Activated CD4-positive, alpha-beta T cell treated with anti-CD3 and anti-CD28 coated beads, Interleukin-2, Interleukin-4, amounts not matched to agents 100 ng/mL and 50 ng/mL, durations not matched to agents 16 hours and 8 hours (primary cell): ENCODE measurements at places on chromosomes 5 and 9.

DNA sequence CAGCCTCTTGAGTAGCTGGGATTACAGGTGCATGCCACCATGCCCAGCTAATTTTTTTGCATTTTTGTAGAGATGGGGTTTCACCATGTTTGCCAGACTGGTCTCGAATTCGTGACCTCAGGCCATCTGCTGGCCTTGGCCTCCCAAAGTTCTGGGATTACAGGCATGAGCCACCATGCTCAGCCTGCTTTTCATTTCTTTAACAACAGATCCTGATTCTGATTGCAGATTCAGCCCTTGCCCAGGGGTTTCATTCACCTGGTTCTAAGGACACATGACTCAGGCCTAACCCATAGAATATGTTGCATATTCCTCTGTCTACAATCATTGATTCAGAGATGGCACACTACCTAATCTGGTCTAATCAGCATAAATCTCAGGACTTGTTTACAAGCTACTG is 56.1 kb upstream of the CCDC112 start:
- no peak for DNase-seq

DNA sequence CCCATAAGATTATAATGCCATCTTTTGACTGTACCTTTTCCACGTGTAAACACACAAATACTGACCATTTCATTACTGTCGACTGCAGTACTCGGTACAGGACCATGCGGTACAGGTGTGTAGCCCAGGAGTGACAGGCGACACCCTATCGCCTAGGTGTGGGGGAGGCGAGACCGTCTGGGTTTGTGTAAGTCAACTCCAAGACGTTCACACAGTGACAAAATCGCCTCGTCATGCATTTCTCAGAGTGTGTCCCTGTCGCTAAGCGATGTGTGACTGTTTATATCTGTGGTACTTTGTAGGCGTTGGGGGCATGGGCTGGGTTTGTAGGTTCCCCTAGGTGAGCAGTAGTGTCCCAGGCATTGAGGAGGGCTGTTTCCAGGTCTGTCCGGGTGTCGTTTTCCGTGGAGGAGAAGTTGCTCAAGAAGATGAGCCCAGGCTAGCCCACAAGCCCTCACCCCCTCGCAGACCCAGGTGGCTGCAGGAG is 20.3 kb downstream of the NEK6 start:
- no peak for DNase-seq

GRCh38 chr9:112242147-112242804 is 67.2 kb upstream of the SUSD1 start:
- DNase-seq, result no peak

DNA sequence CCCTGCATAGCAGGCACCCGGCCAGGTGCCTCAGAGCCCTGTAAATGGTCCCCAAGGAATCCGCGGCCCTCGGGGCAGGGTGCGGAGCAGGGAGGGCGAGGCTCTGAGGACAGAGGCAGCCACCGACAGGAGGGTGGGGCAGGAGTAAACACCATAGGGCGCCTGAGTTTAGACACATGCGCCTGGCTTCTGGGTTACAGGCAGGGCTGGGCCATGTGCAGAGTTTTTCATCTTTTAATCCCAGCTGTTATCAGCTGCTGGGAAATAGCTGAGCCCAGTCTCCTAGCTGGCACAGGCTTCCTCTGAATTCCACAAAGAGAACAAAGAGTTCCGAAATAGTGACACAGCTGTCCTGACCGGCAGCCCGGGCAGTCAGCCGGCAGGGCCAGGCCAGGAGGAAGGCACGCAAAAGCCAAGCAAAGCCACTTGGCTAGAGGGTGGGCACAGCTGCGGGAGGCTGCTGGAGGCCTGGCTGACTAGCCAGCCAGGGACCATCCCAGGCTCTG is 98.9 kb upstream of the PHYKPL start:
- no peak for DNase-seq

DNA sequence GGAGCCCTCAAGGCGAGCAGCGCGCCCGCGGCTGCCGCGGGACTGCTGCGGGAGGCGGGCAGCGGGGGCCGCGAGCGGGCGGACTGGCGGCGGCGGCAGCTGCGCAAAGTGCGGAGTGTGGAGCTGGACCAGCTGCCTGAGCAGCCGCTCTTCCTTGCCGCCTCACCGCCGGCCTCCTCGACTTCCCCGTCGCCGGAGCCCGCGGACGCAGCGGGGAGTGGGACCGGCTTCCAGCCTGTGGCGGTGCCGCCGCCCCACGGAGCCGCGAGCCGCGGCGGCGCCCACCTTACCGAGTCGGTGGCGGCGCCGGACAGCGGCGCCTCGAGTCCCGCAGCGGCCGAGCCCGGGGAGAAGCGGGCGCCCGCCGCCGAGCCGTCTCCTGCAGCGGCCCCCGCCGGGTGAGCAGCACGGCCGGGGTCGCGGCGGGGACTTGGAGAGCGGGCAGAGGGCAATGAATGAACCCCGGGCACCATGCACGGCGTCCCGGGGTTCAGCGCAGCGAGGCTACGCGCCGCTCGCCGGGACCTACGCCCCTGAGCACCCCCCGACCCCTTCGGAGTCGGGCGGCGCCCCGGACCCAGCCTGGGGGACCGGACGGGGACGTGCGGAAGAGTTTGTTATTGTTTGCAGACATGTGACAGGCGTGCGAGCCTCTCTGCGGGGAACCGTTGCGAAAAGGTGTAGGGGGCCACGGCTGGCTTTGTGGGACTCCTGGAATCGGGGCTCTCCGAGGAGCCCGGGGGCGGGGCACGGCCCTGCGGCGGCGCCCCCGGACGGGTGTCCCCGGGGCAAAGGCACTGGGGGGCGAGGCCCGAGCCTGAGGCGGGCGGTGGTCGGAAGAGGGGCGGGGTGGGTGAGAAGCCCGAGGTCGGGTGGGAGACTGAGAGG is 553 bp downstream of the MAP3K1 start:
- DNase-seq, result peak; percentile 28

DNA sequence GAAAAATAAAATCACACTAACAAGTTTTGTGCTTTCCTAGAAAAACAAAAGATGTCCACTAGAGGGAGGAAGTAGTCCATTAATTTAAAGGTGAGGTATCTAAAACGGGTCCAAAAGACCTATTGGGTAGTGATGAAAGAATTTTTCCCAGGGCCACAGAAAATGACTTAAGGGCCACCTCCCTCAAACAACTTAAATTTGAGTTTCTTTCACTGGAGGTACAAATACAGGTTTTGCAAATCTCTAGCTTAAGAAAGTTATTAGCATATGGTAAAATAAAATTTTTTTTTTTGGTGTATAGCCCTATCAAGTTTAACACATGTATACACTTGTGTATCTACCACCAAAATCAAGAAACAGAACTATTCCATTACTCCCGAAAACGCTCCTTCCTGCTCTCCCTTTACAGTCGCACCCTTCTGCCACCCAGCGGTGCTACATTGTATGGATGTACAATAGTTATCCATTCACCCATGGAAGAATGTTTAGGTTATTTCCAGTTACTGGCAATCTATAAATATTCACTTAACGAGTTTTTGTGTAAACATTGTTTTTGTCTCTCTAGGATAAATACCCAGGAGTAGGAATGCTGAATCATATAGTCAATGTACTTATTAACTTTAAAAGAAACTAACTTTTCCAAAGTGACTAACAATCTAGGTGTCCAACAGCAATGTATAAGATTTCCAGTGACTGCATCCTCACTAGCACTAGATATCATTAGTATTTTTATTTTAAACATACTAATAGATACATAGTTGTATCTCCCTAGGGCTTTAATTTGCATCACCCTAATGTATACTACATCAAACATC is 21.9 kb downstream of the DEPDC1B start:
- peak; percentile 46 for DNase-seq

GRCh38 chr9:114046237-114046755 is 31.8 kb downstream of the AMBP start:
- no peak for DNase-seq

GRCh38 chr5:126139086-126139485 is 284.1 kb upstream of the GRAMD2B start:
- DNase-seq, result no peak

DNA sequence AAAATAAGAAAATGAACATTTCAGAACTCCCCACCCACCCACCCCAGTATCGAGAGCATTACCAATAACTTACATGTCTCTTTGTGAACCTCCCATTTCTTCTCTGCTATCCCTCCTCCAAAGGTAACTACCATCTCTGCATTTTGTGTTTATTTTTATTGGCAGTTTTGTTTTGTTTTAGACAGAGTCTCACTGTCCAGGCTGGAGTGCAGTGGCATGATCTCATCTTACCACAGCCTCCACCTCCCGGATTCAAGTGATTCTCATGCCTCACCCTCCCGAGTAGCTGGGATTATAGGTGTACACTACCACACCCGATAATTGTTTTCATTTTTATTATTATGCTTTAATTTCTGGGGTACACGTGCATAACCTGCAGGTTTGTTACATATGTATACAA is 21.7 kb upstream of the GLIS3 start:
- DNase-seq, result no peak

- no peak for DNase-seq
Measured at GRCh38 chr5:68452286-68452685, 236.7 kb downstream of the PIK3R1 start.

DNA sequence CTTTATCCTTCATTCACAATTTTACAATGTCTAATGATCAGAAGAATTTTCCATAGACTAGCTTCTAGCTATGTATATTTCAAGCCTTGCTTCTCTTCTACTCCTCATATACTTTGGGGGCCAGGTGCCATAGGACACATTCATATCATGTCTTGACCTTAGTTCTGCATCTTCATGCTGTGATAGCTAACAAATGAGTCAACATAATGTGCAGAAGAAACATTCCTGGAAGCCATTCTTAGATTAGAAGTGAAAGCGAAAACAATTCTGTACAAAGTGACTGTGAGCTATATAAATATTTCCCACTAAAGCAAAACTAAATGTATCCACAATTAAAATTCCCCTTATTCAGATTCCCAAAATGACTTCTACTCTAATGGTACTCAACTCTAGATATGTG is 320.2 kb upstream of the NREP start:
- DNase-seq, result peak; percentile 2

- DNase-seq, result no peak
Measured at GRCh38 chr9:31412081-31412480, 972.4 kb upstream of the ACO1 start.
